ENCODE measurements at places on chromosomes 11 and 22. TPM values are rescaled to one million over a fixed set of nuclear protein-coding genes. Genes with fewer than 3 reads are reported as not detected.

GRCh38 chr11:131510662-131511061 is 140.2 kb downstream of the NTM start:
- no peak for DNase-seq

The HTR3B gene
- not detected for total RNA-seq

- DNase-seq, result peak; percentile 53
Observed at GRCh38 chr22:50267591-50268390, 2.4 kb downstream of the MAPK11 start.

DNA sequence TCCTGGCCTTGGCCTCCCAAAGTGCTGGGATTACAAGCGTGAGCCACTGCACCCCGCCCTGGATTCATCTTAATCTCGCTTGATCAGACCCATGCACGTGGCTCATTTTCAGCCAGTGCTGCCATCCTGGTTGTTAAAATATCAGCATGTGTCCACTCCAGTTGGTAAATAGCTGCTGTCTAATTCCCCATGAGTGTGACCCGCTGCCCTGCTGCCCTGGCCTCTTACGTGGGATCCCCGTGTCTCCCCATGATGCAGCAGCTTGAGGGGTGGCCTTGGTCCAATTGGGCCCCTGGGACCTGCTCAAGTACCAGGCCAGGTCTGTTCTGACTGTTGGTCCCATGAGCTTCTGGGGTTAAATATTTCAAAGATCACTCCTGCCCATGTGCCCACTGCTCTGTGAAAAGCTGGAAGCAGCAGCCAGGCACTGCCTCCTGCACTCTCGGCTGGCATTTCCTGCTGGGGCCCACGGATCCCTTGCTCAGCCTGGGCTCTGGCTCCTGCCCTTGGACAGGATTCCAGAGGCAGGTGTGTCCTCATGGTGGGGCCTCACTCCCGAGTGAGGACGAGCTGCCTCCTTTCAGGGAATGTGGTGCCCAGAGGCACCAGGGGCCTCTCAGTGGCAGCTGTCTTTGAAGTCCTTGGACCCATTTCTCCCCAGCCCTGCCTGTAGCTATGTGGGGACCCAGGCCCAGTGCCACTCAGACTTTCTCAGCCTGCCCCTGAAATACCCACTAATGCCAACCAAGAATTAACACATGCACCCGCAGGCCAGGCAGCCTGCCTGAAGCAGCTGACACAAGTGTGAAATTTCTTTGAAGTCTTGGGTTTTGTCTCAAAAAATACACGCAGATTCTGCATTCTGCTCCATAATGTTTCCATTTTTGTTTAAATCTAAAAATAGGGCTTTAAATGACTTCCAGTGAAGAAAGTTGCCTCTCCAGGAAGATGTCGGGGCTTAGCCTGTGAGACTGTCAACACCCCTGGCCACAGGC is 38.1 kb upstream of the PRDM11 start:
- no peak for DNase-seq

The RASL10A gene
- total RNA-seq, result 0.52 TPM

GRCh38 chr11:67351275-67352005 is 1.9 kb downstream of the POLD4 start:
- peak; percentile 80 for DNase-seq

DNA sequence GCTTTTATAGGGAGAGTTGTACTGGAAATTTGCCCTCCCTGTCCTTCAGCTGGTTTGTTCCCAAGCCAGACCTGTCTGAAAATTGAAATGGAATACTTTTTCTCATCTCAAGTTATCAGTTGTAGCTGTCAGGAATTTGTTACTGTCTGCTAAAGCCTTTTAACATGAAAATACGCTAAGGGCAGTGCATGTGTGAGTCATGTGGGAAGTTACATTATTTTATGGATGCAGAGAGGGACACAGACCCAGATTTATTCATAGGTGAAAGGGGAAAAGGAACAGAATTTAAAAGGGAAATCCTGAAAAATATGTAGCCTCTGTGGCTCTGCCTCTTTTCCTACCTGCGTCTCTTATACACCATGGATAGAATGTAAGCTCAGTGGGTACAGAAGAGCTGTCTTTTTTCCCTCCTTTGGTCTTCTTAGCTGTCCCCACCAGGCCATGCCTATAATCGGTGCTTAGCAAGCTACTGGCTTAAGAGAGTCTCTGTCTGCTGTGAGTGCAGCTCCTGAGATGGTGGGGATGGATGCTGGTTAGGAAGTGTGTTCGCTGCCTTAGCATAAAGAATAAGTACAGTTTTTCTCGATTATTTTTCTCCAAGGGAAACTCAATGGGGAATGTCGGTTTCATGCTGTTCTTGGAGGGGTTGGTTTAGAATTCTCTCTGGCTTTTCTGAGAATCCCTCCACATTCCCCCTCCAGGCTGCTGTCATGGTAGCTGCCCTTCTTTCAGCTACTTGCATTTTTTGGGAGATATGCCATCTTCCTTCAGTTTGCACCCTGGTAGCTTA is 166.8 kb downstream of the TEAD1 start:
- peak; percentile 58 for DNase-seq

The VSIG10L2 gene
- total RNA-seq, result not detected

- no peak for DNase-seq
Observed at GRCh38 chr11:14973621-14974514, 1.7 kb upstream of the CALCA start.

- no peak for DNase-seq
Observed at GRCh38 chr11:35313760-35314153, 105.6 kb downstream of the SLC1A2 start.

The SCUBE2 gene
- 0.93 TPM for total RNA-seq

- DNase-seq, result no peak
Observed at GRCh38 chr11:26780376-26781085, 58.7 kb upstream of the SLC5A12 start.

DNA sequence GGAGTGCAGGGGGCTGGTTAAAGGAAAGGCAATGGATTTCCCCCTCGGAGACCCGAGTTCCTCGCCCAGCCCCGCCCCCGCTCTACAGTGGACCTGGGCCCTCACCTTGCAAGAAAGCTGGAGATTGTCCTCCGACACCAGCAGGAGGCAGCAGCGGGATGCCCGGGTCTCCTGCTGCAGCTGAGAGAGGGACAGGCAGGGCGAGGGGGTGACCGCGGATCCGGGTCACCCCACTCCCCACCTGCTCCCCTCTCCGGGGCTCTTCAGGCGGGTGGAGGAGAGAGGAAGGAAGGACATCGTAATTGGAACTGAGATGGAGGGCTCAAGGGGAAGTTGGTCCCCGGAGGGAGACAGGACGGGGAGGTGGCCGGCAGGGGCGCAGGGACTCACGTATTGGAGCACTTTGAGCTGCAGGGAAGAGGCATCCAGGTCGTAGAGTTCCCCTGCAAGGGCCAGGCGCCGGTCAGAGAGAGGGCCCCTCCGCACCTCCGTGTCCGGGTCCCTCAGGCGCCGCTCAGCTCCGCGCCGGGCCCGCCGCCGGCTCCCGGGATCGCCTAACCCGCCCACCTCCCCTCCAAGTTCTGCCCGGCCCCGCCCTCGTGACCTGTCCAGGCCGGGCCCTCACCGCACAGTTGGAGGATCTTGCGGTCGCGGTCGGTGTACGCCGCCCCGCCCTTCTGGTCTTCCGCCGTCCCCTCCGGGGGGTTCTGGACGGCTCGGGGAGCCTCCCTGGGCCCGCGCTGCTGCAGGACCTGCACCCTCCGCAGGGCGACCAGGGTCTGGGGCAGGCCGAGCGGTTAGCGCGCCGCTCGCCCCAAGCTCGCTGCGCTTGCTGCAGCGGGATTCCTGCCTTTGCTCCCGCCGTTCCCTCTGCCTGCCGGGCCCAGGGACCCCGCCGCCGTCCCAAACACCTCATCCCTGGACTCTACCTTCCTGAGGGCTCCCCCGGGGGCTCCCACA is 84.1 kb downstream of the PDE2A start:
- peak; percentile 38 for DNase-seq

The SFI1 gene
- 36.2 TPM for total RNA-seq

GRCh38 chr22:32564170-32565001 is 89.8 kb downstream of the FBXO7 start:
- no peak for DNase-seq

DNA sequence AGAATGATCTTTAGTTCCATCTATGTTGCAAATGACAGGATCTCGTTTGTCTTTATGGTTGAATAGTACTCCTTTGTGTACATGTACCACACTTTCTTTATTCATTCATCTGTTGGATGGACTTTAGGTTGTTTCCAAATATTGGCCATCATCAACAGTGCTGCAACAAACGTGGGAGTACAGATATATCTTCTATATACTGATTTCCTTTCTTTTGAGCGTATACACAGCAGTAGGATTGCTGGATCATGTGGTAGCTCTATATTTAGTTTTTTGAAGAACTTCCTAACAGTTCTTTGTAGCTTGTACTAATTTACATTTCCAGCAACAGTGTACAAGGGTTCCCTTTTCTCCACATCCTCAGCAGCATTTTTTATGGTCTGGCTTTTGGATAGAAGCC is 407.5 kb upstream of the ANO5 start:
- no peak for DNase-seq

The ANKK1 gene
- total RNA-seq, result 1.3 TPM

The CBX6 gene
- total RNA-seq, result 22.9 TPM

DNA sequence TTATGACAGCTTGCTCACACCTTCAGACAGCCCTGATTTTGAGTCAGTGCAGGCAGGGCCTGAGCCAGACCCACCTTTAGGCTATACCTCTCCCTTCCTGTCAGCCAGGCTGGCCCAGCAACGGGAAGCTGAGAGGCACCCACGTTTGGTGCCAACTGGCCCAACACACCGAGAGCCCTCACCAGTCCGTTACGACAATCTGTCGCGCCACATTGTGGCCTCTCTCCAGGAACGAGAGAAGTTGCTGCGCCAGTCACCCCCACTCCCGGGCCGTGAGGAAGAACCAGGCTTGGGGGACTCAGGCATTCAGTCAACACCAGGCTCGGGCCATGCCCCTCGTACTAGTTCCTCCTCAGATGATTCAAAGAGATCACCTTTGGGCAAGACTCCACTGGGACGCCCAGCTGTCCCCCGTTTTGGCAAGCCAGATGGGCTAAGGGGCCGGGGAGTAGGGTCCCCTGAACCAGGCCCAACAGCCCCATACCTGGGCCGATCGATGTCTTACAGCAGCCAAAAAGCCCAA is 13.1 kb downstream of the MED19 start:
- DNase-seq, result no peak

- DNase-seq, result no peak
Observed at GRCh38 chr22:49046546-49047361, 780.9 kb downstream of the BRD1 start.

The IFTAP gene
- total RNA-seq, result 18.6 TPM

The SHANK2 gene
- 0.52 TPM for total RNA-seq

Measured in MCF 10A (cell line).